ENCODE measurements at places on chromosomes 2 and 18. TPM values are rescaled to one million over a fixed set of nuclear protein-coding genes. Genes with fewer than 3 reads are reported as not detected.

The CAMKMT gene
- total RNA-seq = 6.8 TPM

The NOSTRIN gene
- total RNA-seq = not detected

The SIX2 gene
- total RNA-seq = 15.2 TPM

The NYAP2 gene
- total RNA-seq = not detected

The WNT6 gene
- not detected for total RNA-seq

The LYG2 gene
- not detected for total RNA-seq

The IL36RN gene
- total RNA-seq = not detected

The SERPINB3 gene
- not detected for total RNA-seq

The TDRD15 gene
- not detected for total RNA-seq

The DSG4 gene
- under 0.01 TPM for total RNA-seq

The TEKT4 gene
- total RNA-seq = not detected

The PSMA8 gene
- not detected for total RNA-seq

The CDH7 gene
- not detected for total RNA-seq

The PNKD gene
- 49.9 TPM for total RNA-seq

The GPR55 gene
- total RNA-seq = not detected

The EGR4 gene
- not detected for total RNA-seq

The DPYSL5 gene
- total RNA-seq = 0.16 TPM

The DUSP2 gene
- total RNA-seq = 2.1 TPM

The NCKAP5 gene
- 0.98 TPM for total RNA-seq

The TEX44 gene
- not detected for total RNA-seq

The C2orf80 gene
- not detected for total RNA-seq

The TBR1 gene
- total RNA-seq = not detected

The SERPINB13 gene
- not detected for total RNA-seq

The TUBA4B gene
- total RNA-seq = not detected

The PLCD4 gene
- not detected for total RNA-seq

The SIX3 gene
- total RNA-seq = not detected

The SNORC gene
- total RNA-seq = not detected

The RNF144A gene
- 11.7 TPM for total RNA-seq

The NT5C1B gene
- not detected for total RNA-seq

The TRABD2A gene
- 0.49 TPM for total RNA-seq

The CRACDL gene
- 5.7 TPM for total RNA-seq

The TM4SF20 gene
- not detected for total RNA-seq

The VAPA gene
- 87.1 TPM for total RNA-seq

The MRPS9 gene
- 16.7 TPM for total RNA-seq

The NPHP1 gene
- 2.6 TPM for total RNA-seq

The CRYGD gene
- total RNA-seq = not detected

The PHLPP1 gene
- 5.2 TPM for total RNA-seq

The ATIC gene
- 57.3 TPM for total RNA-seq

The ERLEC1 gene
- 62.4 TPM for total RNA-seq

The AKAIN1 gene
- total RNA-seq = not detected

The LCT gene
- total RNA-seq = not detected

The ALPI gene
- total RNA-seq = not detected

The CHRNG gene
- total RNA-seq = not detected

The SH3RF3 gene
- 9.1 TPM for total RNA-seq

The SP5 gene
- not detected for total RNA-seq

The TOGARAM2 gene
- total RNA-seq = not detected

The GPR39 gene
- 4.7 TPM for total RNA-seq

The PROKR1 gene
- not detected for total RNA-seq

The LOXHD1 gene
- not detected for total RNA-seq

All from mesangial cell (primary cell).